ENCODE measurements at places on chromosomes 12 and 14. TPM values are rescaled to one million over a fixed set of nuclear protein-coding genes. Genes with fewer than 3 reads are reported as not detected.

DNA sequence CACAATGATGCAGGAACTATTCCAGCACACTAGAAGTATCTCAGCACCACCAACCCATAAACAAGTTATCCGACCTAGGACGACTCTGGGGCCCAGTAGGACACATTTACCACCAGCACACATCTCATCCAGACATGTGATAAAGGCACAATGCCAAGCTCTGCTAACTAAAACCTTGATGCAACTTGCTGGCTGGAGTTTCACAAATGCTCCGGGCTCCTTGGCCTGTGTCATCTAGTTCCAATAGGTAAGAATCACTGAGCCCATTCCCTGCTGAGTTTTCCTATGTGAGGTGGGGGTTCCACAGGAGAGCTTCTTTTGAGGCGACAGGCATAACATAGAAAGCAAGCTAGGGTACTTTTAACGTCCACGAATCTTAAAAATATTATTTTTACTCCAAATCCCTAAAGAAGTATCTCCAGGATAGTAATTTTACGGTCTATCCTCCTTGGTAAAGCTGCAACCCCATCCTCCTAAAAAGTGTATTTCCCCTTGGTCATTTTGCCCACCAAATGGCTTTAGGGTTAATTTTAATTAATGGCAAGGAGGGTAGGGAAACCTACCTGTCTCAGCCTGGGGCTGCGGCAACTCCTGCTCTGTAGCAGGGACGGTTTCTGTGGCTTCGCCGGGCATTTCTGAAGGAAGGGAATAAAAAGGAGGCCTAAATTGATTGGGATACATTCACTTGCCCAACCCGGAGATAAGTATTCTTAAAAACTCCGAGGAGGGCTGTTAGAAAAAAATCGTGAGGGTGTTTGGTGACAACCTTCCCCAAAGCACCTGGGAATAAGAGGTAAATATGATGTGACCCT, 1.0 kb downstream of the NACA start:
- DNase-seq, result no peak

DNA sequence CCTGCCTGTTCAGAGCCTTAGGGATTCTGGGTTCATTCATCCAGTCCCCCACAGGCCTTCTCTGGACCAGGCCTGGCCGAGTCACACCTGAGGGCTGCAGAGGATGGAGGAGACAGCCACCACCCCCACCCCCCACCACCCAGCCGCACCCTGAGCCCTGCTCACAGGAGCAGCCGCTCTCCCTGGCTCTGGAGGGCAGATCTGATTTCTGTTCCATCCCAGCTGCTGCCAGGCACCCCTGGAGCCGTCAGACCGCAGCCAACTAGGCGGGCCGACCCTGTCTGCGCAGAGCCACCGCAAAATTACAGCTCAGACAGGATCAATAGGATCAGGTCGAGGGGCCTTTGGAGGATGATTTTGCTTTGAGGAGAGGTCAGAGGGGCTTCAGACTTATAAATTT, 154.6 kb upstream of the MYL2 start:
- DNase-seq, result no peak

GRCh38 chr12:21499765-21500164, 1.7 kb downstream of the RECQL start:
- DNase-seq, result no peak

DNA sequence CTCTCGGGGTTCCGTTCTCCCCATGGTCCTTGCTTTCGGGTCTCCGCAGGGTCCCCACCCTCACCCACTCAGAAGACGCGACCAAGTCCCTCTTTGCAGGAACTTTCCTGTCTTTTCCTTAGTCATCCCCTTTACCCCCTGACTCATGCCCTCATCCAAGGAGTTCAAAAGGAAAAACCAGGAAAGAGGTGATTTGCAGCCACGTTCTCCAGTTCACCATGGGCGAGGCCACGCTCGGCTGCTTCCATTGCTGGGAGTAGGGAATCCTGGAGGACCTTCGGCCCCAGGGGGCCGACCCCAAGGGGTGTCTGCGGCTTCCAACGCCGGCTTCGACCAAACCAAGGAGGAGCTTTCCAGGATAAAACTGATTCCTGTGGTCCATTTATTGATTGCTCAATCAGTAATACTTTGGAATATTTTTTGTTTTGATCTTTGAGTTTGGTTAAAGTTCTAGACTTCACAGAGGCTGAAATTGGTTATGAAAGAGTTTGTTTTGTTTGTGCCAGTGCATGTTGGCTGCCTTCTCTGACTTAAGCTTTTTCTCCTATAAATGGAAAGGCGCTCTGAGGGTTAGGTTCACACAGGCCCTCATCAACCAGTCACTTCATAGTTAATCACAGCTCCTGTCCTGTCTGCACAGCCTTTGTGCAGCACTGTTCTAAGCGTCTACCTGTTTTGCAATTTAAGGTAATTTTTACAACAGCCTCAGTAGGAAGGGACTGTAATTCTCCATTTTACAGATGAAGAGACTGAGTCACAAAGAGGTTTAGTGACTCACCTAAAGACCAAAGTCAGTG, 827 bp downstream of the ALDH2 start:
- DNase-seq, result peak; percentile 72

GRCh38 chr12:53492188-53492587, 7.1 kb downstream of the MAP3K12 start:
- no peak for DNase-seq

- DNase-seq, result no peak
Observed at GRCh38 chr12:41367726-41368405, 179.7 kb downstream of the PDZRN4 start.

- DNase-seq, result no peak
Observed at GRCh38 chr12:104578453-104578852, 121.7 kb downstream of the CHST11 start.

DNA sequence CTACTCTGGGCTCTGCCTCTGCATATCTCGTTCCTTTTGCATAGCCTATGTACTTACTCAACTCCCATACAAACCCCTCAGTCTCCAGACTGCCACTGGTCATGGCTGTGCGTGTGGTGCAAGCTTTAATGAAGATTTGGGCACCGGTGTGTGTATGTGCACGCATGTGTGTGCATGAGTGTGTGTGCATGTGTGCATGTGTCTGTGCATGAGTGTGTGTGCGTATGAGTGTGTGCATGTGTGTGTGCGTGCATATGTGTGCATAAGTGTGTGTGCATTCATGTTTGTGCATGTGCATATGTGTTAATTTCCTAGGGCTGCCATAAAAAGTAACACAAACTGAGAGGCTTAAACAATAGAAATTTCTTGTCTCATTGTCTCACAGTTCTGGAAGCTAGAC, 17.1 kb upstream of the TBPL2 start:
- DNase-seq, result no peak

- DNase-seq, result no peak
Observed at GRCh38 chr14:85063747-85064146, 466.2 kb upstream of the FLRT2 start.

DNA sequence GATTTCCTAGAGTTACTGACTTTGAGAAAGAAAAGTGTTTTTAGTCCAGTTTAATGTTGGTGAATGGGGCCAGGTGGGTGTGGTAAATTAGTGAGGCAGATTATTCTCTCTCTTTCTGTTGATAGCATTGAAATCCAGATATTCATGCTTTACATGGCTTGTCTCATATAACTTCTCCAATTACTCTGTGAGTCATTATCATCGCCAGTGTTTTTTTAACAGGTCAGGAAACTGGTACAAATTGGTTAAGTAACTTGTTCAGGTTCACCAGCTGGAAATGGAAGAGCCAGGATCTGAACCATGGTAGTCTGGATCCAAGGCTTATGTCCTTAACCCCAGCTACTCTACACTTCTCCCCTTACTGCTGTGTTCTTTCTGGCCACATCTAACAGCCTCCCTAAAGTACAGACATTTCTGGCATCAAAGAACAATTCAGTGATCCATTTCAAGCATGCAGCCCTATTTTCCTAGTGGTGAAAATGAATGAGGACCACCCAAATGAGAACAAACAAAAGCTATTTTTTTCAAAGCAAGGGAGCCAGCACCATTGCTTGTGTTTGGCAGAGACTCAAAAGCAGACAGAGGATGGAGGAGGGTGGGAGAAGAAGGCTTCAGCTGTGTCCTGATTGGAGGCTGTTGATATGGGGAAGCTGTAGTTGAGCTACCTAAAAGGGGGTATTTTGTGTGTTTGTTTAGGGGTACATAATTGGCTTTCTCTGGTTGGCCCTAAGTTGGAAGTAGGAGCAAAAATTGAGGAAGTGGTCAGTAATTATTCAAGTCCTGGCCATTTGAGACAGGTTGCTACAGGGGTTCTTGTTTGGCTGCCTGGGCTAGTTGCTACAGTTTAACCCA, 1.7 kb downstream of the IRAK3 start:
- DNase-seq, result no peak

GRCh38 chr14:68662392-68662791, 130.5 kb downstream of the ZFP36L1 start:
- DNase-seq, result no peak

GRCh38 chr12:100591979-100592378, 18.5 kb downstream of the GAS2L3 start:
- no peak for DNase-seq

DNA sequence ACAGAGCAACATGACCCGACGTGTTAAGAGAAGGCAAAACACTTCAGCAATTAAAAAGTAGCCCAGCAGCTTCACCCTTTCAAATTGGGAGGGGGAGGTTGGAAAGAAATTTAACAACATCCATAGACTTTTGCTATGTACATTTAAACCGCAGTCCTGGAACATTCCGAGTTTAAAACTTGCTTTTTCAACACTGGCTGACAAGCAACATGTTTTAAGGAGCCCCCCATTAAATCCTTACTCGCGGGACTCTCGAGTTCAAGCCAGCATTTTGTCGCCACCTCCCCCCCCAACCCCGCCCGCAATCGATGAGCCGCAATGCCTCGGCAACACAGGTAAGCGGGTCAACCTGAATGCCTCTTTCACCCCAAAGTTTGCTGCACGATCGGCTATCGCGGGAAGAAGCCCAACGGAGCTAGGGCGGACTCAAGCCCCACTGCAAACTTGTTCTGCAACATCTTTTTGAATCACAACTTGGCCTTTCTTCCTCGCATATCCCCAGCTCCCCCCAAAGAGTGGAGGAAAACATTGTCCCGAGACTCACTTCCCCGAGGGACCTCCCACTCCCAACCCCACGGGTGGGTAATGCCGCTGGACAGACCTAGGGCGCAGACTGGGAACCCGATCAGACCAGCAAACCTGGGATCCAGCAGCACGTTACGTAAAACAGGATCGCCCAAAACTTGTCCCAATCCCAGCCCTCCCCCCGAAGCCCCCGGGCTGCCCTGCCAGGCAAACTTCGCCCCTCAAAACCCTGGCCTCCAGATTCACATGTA, 777 bp downstream of the ZFP36L1 start:
- DNase-seq, result peak; percentile 71

- DNase-seq, result no peak
Observed at GRCh38 chr12:39390752-39391151, 52.2 kb downstream of the KIF21A start.

DNA sequence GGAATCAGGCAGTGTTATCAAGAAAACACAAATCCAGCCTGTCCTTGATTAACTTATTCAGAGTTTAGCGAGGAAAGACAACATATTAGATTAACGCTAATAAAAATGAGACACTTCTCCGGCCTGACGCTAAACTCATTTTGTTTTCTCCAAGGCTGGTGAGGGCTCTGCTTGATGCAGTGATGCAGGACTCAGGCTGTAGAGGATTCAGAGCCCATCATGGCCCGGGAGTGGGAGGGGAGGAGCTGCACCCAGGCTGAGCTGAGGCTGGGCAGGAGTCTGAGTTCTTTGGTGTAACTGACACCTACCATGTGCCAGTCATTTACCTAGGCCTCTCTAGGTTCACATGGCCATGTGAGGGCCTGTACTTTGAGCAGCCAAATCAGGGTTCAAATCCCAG, 70.0 kb downstream of the WSCD2 start:
- no peak for DNase-seq

Gene ORAI1
- 7.9 TPM for total RNA-seq

Gene APOLD1
- total RNA-seq, result 15.7 TPM

Gene KRT82
- not detected for total RNA-seq

Gene RTL1
- not detected for total RNA-seq

Gene CD4
- 14.6 TPM for total RNA-seq

Gene LEMD3
- 18.3 TPM for total RNA-seq

All from right cardiac atrium (tissue), 5 donors.